ENCODE measurements at places on chromosomes 4 and X.

DNA sequence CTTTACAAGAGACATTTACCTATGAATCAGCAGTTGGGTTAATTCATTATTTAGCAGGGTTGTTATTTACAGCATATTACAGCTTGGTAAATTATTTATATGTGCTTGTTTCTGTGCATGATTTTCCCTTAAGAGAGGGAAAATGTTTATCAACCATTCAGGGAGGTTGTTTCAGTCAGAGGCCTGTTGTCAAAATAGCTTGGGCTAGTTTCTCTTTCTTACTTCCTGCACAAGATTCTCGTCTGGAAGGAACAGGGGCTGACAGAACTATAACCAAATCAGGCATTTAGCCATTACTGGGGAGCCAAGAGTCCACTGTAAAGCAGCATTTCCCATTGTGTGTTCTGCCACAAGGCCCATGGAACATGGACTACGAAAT is 135.8 kb downstream of the HS6ST2 start:
- DNase-seq = no peak

DNA sequence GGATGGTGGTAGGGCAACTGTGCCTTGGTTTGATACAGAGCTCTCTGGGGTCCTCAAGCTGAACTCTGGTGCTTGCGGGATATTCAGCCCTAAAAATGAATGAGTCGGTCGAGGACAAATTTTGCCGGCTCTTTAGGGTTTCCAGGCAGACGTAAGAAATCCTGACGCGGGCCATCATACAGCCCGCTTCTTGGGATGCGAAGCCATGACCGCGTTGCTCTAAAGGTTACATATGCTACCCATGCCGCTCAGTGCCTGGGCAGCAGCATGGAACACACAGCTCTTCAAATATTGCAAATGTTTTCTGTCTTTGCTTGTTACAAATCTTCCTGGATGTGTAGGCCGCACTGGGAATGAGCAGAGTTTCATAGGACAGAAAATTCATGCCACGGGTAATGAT is 55.6 kb downstream of the NBDY start:
- no peak for DNase-seq

GRCh38 chr4:151218343-151218742 is 58.6 kb upstream of the PRSS48 start:
- no peak for DNase-seq

DNA sequence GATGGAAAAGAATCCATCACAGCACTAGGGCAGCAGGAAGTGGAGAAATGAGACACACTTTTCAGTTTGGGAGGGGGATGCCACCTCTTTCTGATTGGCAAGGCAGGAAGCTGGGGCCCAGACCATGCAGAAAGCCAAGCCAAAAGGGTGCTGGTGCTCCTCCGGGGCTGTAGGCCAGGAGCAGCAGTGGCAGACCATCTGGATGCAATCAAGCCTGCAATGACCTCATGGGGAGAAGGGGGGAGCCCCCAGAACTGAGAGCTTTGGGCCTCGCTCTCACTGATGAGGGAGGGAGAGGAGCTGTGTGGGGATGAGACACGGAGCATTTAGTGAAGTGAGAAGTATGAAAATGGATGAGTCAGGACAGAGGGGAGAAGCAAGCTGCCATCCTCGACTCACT is 141.3 kb upstream of the NALF2 start:
- peak; percentile 76 for DNase-seq

DNA sequence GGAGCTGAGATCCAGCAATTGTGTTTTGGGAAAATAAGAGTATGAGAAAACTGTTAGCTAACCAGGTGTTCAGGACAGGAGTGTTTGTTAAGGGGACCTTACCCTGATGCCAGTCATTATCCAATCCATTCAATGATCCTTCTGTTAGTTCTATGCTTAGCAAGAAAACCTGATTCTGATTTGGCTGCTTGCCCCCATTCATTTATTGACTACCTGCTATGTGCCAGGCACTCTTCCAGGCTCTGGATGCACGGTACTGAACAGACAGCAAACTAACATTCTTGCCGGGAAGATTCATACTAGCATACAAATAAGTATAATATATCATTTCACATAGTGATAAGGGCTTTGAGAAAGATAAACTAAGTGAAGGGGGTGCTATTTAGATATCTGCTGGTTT is 1.0 kb upstream of the MECP2 start:
- DNase-seq = no peak

- DNase-seq = no peak
These were observed 7.6 kb downstream of the RELL1 start for GRCh38 chr4:37678624-37679023.

DNA sequence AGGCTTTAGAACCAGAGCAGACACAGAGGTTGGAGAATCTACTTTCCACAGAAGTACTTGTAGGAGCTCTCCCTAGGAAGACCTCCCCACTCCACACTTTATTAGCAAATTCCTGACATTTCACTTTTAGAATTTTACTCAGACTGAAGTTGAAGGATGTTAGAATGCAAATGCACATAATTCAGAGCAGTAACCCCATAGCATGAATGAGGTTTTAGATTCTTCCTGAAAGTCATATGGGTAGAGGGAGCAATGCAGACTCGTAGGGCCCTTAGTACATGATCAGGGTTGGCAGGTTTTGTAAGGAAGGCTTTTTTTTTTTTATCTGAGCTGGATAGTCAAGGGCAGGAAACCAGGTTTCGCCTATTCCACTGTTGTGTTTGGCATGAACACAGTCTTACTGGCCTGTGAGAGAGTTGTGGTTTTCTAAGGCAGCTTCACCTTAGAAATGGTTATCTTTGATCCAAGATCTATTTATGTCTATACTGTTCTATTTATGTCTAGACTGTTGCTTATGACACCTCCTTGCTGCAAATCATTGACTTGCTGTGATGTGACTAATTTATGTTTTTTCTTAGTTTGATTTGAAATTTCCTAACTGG is 48.9 kb downstream of the SPATA18 start:
- no peak for DNase-seq

- no peak for DNase-seq
These were observed 1906.6 kb upstream of the TENM3 start for GRCh38 chr4:180336494-180337090.

- DNase-seq = peak; percentile 33
These were observed 58.2 kb upstream of the ZNF157 start for GRCh38 chrX:47311932-47312774.

- no peak for DNase-seq
These were observed 691 bp upstream of the EREG start for GRCh38 chr4:74364256-74364651.

Measured in fibroblast of skin of left quadriceps (primary cell).